ENCODE measurements at places on chromosomes 6 and 20.

- DNase-seq: no peak
These were observed 183.4 kb upstream of the FBXL4 start for GRCh38 chr6:99130897-99131873.

DNA sequence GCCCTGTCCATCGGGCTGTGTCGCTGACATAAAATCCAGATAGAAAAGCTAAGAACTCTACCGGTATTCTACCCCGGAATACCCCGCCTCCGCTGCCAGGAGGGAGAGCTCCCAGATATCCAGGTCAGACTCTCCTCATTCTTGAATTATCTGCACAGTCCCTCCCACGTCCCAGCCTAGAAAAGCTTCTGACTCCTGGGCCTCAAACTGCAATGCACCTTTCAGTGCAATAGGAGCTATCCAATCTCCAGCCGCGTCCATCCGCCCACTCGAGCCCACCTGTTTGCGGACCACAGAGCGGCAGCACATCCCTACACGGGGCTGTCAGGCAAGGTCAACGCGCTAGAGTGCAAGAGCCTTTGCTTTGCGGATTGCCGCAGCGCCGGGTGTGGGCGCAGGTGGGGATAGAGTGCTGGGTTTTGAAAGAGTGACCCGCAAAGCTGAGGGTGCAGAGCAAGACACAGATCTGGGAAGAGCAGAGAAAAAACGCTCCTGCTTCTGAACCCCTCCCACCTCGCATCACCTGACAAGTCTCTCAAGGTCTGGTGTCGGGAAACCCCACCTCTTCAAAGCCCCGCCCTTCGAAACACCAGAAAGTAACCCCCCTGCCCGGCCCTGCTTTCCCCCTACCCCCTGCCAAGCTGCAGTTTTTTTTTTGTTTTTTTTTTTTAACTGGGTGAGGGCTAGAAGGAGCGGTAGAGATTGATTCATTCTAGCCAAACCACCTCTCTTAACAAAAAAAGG is 1.3 kb downstream of the TAPBP start:
- peak; percentile 46 for DNase-seq

DNA sequence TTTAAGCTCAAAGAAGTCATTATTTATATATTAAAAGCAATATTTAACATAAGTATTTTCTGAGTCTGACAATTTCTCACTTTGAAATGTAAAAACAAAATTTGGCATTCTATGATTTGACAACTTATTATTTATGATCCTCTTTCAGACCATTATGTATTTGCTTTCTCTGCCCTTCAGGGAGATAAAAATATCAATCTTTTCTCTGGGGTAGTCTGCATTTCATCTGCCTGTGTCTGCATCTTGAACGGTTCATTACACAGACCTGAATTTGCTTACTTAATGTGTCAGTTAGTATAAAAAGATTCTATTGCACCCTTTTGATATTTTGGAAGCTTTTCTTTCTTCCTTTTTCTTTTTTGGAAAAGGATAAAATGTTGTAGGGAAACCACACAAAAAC is 354.0 kb upstream of the RGS17 start:
- DNase-seq: no peak

GRCh38 chr20:7637184-7637583 is 303.1 kb downstream of the HAO1 start:
- DNase-seq: no peak

- DNase-seq: no peak
These were observed 77.3 kb downstream of the CHD6 start for GRCh38 chr20:41540918-41541317.

DNA sequence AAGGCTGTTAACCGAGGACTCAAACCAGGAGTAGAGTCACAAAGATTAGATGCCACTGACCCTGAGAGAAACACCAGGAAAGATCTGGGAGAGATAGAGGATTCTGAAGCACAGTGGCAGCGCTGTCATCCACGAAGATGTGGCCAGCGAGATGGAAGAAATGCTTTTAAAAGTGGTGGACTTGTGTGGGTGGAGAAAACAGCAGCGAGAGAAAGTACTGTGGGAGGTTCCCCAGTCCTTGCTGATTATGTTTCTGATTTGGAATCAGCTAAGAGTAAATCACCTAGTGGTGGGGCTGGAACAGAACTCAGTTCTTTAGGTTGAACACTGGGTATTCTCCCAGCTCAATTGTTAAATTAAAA is 435 bp upstream of the ZNF322 start:
- DNase-seq: peak; percentile 12

GRCh38 chr6:133360194-133360593 is 119.0 kb downstream of the EYA4 start:
- no peak for DNase-seq

GRCh38 chr6:80234401-80234800 is 127.9 kb downstream of the BCKDHB start:
- no peak for DNase-seq
